ENCODE measurements at places on chromosomes 5 and 9. TPM values are rescaled to one million over a fixed set of nuclear protein-coding genes. Genes with fewer than 3 reads are reported as not detected.

ANKRD34B gene
- 0.18 TPM for total RNA-seq

LRRTM2 gene
- total RNA-seq = not detected

CTXN3 gene
- not detected for total RNA-seq

PDGFRB gene
- 0.10 TPM for total RNA-seq

ISL1 gene
- not detected for total RNA-seq

PGM5 gene
- total RNA-seq = not detected

LVRN gene
- total RNA-seq = 0.06 TPM

BHMT2 gene
- total RNA-seq = not detected

CCDC192 gene
- not detected for total RNA-seq

SLC6A18 gene
- not detected for total RNA-seq

NUTM2G gene
- not detected for total RNA-seq

LCN15 gene
- total RNA-seq = not detected

SOHLH1 gene
- not detected for total RNA-seq

AMBP gene
- 7.7 TPM for total RNA-seq

HSDL2 gene
- total RNA-seq = 25.3 TPM

NTRK2 gene
- 0.04 TPM for total RNA-seq

FOXI1 gene
- total RNA-seq = not detected

PBX3 gene
- 12.9 TPM for total RNA-seq

TMEM252 gene
- total RNA-seq = not detected

EPB41L4A gene
- 1.5 TPM for total RNA-seq

TMEM174 gene
- not detected for total RNA-seq
